ENCODE measurements at places on chromosomes 12 and 14.

DNA sequence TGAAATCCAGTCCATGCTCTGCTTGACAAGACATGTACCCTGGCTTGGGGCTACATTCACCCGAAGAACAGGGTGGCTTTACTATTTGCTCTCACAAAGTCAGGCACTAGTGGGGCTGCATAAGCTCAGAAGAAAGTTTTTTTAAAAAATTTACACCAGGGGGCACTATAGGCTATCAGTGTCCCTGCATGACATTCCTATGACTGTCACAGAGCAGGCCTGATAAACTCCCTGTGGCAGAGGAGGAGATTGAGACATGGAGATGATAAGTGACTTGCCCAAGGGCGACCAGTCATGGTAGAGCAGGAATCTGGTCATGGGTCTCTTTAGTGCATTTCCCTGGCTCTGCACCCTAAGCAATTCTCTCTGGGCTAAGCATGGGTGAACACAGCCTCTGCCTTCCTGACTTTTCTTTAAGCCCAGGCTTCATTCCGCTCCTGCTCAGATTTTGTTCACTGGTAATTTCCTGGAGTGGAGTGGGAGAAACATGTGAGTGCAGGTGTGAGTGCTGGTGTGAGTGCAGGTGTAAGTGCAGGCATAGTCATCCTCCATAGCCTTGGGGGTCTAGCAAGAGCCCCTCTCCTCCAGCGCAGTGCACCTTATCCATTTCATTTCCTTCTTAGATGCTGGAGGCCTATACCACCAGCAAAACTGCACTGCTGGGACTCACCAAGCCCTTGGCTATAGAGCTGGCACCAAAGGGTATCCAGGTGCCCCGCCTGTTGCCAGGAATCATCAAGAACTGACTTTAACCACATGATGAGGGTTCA is 91.6 kb downstream of the DHRS2 start:
- DNase-seq = peak; percentile 14

DNA sequence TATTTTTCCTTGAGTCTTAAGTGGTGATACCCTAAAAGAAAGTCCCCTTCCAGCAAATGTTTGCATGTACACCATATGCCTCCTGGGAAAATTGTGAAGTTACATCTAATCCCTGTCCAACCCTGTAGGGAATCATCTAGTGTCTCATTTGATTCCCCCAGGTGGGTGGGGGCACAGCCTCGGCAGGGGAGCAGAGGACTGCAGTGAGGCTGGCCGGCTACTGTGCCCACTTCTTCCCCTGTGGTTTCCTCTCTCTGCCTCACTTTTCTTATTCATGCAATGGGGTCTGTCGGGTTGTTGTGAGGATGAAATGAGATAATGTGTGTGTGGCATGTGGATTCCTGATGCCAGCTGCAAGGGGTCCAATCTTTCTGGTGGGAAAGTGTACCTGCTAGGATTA is 6.0 kb downstream of the PAPLN start:
- no peak for DNase-seq

GRCh38 chr12:118064608-118065007 is 3.6 kb upstream of the WSB2 start:
- DNase-seq = no peak

DNA sequence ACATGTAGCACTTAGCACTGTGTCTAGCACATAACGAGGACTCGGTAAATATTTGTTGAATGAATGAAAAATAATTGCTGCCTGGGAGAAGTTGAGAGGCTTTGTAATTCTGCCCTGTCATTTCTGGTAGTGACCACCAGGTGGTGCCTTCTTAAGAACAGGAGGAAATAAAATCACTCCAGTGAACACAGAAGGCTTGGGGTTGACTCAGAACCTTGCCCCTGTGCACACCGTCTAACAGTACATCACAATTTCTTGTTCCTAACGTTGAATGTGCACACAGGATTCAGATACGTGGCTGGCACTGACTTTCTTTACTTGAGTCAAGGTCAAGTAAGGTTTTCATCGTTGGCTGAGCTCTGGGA is 91.8 kb downstream of the RGS6 start:
- peak; percentile 62 for DNase-seq

- DNase-seq = no peak
Measured at GRCh38 chr12:10075451-10075850, 23.3 kb downstream of the CLEC1A start.

- no peak for DNase-seq
Measured at GRCh38 chr12:28955491-28955890, 193.6 kb upstream of the FAR2 start.

GRCh38 chr14:55126932-55127459 is 2.1 kb upstream of the LGALS3 start:
- no peak for DNase-seq

- no peak for DNase-seq
Measured at GRCh38 chr12:50110762-50111351, 1.2 kb upstream of the COX14 start.
